ENCODE measurements at places on chromosomes 2 and 18. TPM values are rescaled to one million over a fixed set of nuclear protein-coding genes. Genes with fewer than 3 reads are reported as not detected.

Gene FBXO15
- total RNA-seq, result 1.6 TPM

Gene CD207
- total RNA-seq, result not detected

Gene STARD6
- not detected for total RNA-seq

Gene ZAP70
- total RNA-seq, result not detected
